ENCODE measurements at places on chromosomes 6 and 20. TPM values are rescaled to one million over a fixed set of nuclear protein-coding genes. Genes with fewer than 3 reads are reported as not detected.

The LY6G6C gene
- total RNA-seq = 0.31 TPM

The CLDN20 gene
- not detected for total RNA-seq

The DDX43 gene
- total RNA-seq = 0.31 TPM

The CTCFL gene
- not detected for total RNA-seq

The PXMP4 gene
- total RNA-seq = 12.5 TPM

The ENPP5 gene
- total RNA-seq = 4.7 TPM

The NINL gene
- 18.4 TPM for total RNA-seq

The EDEM2 gene
- total RNA-seq = 13.1 TPM

The PLCB4 gene
- 12.6 TPM for total RNA-seq

The DEF6 gene
- 0.47 TPM for total RNA-seq

The NKX2-2 gene
- 0.31 TPM for total RNA-seq

The MBOAT1 gene
- total RNA-seq = 3.1 TPM

The CST7 gene
- 0.31 TPM for total RNA-seq

The SHLD1 gene
- total RNA-seq = 6.2 TPM

The EPPIN gene
- not detected for total RNA-seq

The GRM4 gene
- total RNA-seq = 0.94 TPM

The BPIFA1 gene
- total RNA-seq = not detected

The SAMD10 gene
- 6.4 TPM for total RNA-seq

The CLPSL1 gene
- not detected for total RNA-seq

The FOXS1 gene
- total RNA-seq = 0.78 TPM

The RFX6 gene
- not detected for total RNA-seq

The PREX1 gene
- 21.1 TPM for total RNA-seq

The PANK2 gene
- 61.6 TPM for total RNA-seq

The HLA-DQA1 gene
- total RNA-seq = 0.16 TPM

The BNIP5 gene
- not detected for total RNA-seq

The HS3ST5 gene
- 6.6 TPM for total RNA-seq

The UCKL1 gene
- total RNA-seq = 17.8 TPM

The SS18L1 gene
- total RNA-seq = 75.0 TPM

The ZSCAN9 gene
- 38.4 TPM for total RNA-seq

The SEMG1 gene
- not detected for total RNA-seq

The MEI4 gene
- 0.47 TPM for total RNA-seq

The THBS2 gene
- total RNA-seq = 15.8 TPM

The HIVEP1 gene
- 22.0 TPM for total RNA-seq

The SLC22A7 gene
- 0.31 TPM for total RNA-seq

The DNAJC5 gene
- 99.7 TPM for total RNA-seq

The DEFB129 gene
- not detected for total RNA-seq

The EYA2 gene
- total RNA-seq = 0.94 TPM

The DTD1 gene
- total RNA-seq = 84.2 TPM

The AVP gene
- total RNA-seq = not detected

The TGM3 gene
- 0.16 TPM for total RNA-seq

The TDP2 gene
- total RNA-seq = 29.9 TPM

The CEP85L gene
- 59.1 TPM for total RNA-seq

The R3HDML gene
- not detected for total RNA-seq

The HTR1E gene
- total RNA-seq = 0.16 TPM

The KCNS1 gene
- total RNA-seq = 2.7 TPM

Measured in occipital lobe (tissue), 3 donors.